Progenitor cell of endocrine pancreas (in vitro differentiated cells): ENCODE measurements at places on chromosomes 2 and 18.
A peak's percentile ranks its signal among the peaks of the same experiment; 100 is the strongest.

- DNase-seq: peak; percentile 90
Observed at GRCh38 chr18:3447895-3448837, 1.8 kb upstream of the TGIF1 start.

GRCh38 chr2:111618226-111618977, 265.6 kb downstream of the ANAPC1 start:
- DNase-seq: no peak

DNA sequence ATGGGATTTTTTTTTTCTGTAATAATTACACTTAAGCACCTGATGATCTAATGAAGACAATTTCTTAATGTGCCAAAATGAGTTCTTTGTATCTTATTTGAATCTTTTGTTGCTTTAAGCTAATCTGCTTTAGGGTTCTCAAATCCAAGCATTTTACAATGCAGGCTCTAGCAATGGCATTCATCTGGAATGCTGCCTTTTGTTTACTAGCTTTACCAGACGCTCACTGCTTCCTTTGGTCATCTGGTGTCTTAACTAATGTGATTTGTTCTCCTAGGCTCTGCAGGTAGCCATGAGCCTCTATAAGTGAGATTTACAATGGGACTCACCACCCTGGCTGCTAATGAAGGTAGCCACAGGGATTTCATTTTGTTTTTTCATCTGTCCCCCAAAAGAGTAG, 100.3 kb downstream of the GREB1L start:
- no peak for DNase-seq

- DNase-seq: no peak
Observed at GRCh38 chr2:184597571-184597991, 748 bp upstream of the ZNF804A start.

- DNase-seq: no peak
Observed at GRCh38 chr2:70987386-70987785, 7.3 kb downstream of the TEX261 start.

GRCh38 chr2:230941202-230942180, 16.4 kb upstream of the GPR55 start:
- DNase-seq: no peak
